Effector CD4-positive, alpha-beta T cell (primary cell): ENCODE measurements at places on chromosomes 16 and 17.
A peak's percentile ranks its signal among the peaks of the same experiment; 100 is the strongest.

DNA sequence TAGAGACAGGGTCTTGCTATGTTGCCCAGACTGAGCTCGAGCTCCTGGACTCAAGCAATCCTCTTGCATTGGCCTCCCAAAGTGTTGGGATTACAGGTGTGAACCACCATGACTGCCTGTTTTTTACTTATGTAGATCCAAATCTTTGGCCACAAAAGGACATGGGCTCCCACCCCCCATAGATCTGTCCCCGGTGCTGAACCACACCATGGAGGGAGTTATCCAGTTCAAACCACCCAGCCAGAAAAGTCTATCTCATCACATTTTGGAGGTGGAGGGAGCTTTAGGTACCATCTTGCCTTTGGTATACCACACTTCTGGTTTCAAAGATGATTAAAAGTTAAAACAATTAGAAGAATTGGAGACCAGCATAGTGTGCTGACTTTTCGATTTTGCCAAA is 26.2 kb downstream of the SHISA9 start:
- DNase-seq, result no peak

GRCh38 chr17:2364763-2365116 is 27.4 kb downstream of the SGSM2 start:
- DNase-seq, result no peak

DNA sequence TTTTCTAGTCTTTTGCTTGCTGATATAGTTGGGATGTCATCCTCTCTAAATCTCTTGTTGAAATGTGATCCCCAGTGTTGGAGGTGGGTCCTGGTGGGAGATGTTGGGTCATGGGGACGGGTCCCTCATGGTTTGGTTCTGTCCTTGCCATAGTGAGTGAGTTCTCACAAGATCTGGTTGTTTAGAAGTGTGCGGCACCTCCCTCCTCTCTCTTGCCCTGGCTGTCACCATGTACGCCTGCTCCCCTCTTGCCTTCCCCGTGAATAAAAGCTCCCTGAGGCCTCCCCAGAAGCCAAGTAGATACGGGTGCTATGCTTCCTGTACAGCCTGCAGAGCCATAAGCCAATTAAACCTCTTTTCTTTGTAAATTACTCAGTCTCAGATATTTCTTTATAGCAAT is 15.2 kb downstream of the IL4R start:
- DNase-seq, result no peak

GRCh38 chr17:80025796-80026195 is 9.9 kb downstream of the TBC1D16 start:
- no peak for DNase-seq

GRCh38 chr16:17556276-17557052 is 85.7 kb upstream of the XYLT1 start:
- no peak for DNase-seq

DNA sequence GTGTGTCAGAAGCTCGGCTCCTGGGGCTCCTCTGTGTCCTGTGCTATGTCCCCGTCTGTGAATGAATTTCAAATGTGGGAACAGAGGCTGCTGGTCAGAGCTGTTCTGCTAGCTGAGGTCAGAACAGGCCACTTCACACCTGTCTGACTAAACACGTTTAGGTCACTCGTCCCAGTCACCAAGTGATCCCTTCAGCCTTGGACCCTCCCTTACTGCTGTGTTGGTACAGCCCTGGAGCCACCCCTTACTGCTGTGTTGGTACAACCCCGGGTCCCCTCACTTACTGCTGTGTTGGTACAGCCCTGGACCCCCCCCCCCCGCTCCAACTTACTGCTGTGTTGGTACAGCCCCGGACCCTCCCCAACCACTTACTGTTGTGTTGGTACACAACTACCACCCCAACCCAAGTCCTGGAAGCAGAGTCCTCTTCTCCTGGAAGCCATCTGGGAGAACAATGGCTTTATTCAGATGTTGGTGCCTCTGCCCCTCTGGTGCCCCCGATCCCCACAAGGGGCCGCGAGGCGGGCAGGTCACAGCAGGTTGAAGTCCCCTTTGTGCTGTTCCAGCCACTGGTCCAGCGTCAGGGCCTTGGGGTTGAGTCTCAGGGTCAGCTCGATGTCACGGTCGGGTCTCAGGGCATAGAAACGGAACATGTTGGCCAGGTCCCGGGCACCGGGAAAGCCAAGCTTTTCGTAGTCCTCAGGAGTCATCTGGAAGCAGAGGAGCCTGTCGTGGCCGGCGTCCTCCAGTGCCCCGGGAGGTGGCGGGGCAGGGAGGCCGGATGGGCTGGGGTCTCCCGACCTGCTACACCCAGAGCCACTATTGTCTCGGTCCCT is 13.0 kb downstream of the NMRAL1 start:
- DNase-seq, result no peak

- no peak for DNase-seq
Observed at GRCh38 chr17:33968350-33969044, 286.6 kb upstream of the CCL2 start.

- no peak for DNase-seq
Observed at GRCh38 chr17:45313996-45314740, 2.7 kb downstream of the MAP3K14 start.

DNA sequence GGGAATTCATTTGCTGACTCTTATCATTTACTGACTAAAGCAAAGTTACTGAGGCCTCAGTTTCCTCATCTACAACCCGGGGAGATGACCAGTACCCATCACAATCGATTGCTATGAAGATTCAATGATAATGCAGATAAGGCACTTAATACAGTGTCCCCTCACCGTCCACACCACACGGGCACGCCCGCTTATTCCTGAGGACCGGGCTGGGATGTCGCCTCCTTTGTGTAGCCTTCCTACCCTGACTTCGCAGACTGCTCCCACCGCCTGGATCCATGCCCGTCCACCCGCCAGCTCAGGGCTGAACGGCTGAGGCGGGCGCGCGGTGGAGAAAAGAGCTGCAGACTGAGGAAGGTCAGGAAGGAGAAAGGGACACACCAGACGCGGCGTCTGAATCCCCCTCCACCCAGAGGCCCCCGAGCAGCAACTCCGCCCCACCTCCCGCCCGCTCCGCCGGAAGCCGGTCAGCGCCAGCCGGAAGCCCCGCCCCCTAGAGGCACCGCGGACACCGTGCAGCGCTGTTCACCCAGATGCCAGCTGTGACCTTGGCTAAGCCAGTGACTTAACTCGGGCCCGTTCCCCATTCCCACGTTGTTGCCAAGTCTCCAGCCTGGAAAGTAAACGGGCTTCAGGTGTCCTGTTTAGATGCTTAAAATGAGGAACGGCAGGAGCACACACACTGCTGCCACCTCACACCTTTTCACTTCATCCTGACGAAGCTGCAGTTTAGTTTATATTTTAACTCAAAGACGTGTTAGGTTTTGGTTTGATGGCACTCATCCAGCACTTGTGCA is at the start of gene KRABD2:
Gene KRABD2, minus strand, starts transcription at position 434 of the 797 bp plus-strand sequence.
- DNase-seq, result peak; percentile 87

DNA sequence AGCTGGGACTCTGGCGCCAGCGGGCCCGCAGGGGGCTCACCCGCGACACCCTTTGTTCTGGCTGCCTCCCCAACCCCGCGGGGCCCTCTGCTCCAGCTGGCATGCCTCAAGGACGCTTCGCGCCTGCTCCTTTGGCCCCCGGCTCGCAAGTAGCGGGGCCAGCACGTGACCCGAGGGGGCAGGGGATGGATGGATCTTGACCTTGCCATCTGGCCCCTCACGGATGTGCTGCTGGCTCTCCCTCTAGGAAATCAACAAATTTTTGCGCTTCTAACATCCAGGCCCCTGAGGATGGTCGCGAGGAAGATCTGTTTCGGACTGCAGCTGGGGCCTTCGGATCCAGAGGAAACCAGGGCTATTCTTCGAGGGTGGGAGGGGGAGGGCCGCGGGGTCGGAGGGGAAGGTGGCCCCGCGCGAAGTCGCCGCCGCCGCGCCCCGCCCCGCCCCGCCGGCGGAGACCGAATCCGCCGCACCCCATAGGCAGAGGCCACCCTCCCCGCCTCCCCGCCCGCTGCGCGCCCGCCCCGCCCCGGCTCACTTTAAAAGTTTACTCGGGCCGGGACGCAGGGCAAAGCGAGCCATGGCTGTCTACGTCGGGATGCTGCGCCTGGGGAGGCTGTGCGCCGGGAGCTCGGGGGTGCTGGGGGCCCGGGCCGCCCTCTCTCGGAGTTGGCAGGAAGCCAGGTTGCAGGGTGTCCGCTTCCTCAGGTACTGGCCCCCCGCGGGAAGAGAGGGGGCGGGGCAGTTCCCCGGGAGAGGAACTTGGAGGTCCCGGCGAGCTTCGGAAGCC is at the start of gene ACSF2:
Gene ACSF2, plus strand, starts transcription at position 537 of the 790 bp plus-strand sequence. Its CDS starts 44 bp downstream, at position 581.
- DNase-seq, result peak; percentile 61

GRCh38 chr17:40916366-40916765 is 21.1 kb downstream of the KRT23 start:
- DNase-seq, result no peak

GRCh38 chr16:73058616-73059409 is 10.9 kb upstream of the ZFHX3 start:
- no peak for DNase-seq

GRCh38 chr16:318628-319027 is 33.9 kb downstream of the AXIN1 start:
- DNase-seq, result no peak

DNA sequence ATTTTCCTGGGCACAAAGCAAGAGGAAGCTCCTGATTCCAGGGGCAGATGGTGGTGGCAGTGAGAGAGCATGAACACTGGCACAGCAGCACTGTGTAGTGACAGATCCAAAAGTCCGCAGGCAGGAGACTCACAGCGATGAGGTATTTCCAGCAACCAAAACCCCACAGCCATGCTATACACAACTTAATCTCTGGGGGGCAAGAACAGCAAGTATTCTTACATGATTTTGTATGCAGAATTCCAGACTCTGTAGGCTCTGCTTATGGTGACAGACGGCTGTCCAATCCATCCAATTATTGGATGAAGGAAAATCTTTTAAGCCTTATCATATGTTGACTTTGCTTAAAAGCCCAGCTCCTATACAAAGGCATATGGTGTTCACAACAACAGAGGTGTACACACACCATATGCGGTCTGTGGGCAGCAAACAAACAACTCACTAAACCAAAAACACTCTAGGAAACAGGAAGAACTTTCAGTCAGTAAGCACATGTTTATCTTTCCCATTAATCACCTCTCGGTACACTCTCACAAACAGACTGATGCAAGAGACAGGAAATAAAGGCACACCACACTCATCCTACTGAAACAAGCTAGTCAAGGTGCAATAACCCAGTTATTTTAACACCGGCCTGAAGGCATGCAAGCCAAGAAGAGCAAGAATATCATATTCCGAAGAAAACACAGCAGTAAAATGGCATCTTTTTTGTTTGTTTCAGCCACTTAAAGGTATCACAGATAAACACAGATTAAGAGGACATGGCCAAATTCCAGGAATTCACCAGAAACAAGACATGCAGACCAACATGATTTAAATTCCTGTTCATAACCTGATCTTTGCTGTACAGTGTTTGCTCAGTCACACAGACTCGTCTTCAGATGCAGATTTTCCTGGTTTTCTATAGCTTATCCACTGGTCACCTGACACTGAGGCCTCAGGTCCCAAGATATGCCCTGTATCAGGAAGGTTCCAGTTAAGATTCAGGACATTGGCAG is 47.8 kb downstream of the ERN1 start:
- peak; percentile 18 for DNase-seq

GRCh38 chr16:25689137-25689836 is 2.5 kb upstream of the HS3ST4 start:
- no peak for DNase-seq

GRCh38 chr16:10652730-10653590 is 41.8 kb downstream of the TEKT5 start:
- DNase-seq, result no peak

- no peak for DNase-seq
Observed at GRCh38 chr17:62696726-62697490, 69.4 kb downstream of the MRC2 start.

DNA sequence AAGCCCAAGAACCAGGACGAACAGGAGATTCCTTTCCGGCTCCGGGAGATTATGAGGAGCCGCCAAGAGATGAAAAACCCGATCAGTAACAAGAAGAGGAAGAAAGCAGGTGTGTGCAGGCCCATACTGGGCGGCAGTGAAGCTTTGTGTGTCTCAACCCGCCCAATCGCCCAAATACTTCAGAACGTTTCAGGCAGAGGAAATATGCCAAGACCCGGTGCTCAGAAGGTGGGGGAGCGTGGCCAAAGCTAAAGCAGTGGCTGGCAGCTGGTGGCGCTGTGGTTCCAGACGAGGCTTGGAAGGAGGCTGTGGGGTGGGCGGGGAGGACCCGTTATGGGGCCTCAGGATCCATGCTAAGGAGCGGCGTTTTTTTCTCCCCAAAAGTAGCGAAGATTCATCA is 1.2 kb downstream of the CCDC137 start:
- no peak for DNase-seq

- no peak for DNase-seq
Observed at GRCh38 chr17:41583137-41584127, 3.3 kb downstream of the KRT14 start.

GRCh38 chr16:17335826-17336529 is 134.8 kb downstream of the XYLT1 start:
- DNase-seq, result no peak

GRCh38 chr17:63476459-63476853 is 405 bp upstream of the ACE start:
- DNase-seq, result no peak

DNA sequence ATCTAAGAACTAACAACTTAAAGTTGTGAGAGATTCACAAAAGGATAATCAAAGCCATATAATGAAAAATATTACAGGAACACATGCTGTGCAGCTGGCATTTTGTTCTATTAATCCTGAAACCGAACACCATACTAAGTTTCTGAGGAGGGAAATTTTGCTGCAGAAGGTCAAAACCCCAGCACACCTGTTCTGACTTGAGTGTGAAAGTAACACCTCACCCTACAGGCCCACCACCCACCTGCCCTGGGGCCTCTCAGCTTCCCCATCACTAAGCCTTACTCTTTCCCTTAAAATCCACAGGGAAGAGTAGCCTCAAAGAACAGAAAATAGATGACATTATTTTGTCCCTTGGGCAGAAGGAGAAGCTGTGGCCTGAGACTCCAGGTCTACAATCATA is 44.8 kb downstream of the STAT5A start:
- DNase-seq, result no peak

DNA sequence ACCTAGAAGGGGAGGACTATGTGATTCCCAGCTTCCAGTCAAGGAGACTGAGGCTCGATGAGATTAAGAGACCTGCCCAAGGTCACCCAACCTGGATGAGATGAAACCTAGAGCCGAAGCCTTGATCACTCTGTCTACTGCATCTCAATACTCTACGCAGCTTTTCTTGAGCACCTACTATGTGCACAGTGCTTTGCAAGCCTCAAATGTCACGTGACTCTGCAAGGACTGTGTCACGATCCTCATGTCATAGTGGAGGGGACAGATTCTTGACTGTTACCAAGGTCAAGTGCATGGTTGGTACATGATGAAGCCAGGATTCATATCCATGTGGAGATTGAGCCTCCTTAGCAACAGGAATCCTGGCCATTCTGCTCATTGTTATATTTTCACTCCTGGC is 14.7 kb downstream of the BCO1 start:
- DNase-seq, result no peak
